Activated T-helper 2 cell treated with anti-CD3 and anti-CD28 coated beads, Interferon-gamma antibody, Interleukin-2, Interleukin-4, amounts not matched to agents 10 μg/mL and 5 μg/mL and 100 μg/mL, durations not matched to agents 14 hours and 24 hours and 36 hours (primary cell): ENCODE measurements at places on chromosomes 4 and X. TPM values are rescaled to one million over a fixed set of nuclear protein-coding genes. Genes with fewer than 3 reads are reported as not detected.
A peak's percentile ranks its signal among the peaks of the same experiment; 100 is the strongest.

The GYG2 gene
- not detected in 2 replicates for total RNA-seq

DNA sequence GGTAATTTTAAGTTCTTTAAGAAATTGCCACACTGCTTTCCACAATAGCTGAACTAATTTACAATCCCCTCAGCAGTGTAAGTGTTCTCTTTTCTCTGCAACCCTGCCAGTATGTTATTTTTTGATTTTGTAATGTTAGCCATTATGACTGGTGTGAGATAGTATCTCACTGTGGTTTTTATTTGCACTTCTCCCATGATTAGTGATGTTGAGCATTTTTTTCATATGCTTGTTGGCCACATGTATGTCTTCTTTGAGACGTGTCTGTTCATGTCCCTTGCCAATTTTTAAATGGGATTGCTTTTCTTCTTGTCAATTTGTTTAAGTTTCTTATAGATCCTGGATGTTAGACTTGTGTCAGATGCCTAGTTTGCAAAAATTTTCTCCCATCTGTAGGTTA, 86.1 kb downstream of the BMP3 start:
- no peak for DNase-seq

The PAK3 gene
- 0.25 and 0.51 TPM in 2 replicates for total RNA-seq

GRCh38 chr4:41763729-41764128, 15.2 kb upstream of the PHOX2B start:
- no peak for DNase-seq

DNA sequence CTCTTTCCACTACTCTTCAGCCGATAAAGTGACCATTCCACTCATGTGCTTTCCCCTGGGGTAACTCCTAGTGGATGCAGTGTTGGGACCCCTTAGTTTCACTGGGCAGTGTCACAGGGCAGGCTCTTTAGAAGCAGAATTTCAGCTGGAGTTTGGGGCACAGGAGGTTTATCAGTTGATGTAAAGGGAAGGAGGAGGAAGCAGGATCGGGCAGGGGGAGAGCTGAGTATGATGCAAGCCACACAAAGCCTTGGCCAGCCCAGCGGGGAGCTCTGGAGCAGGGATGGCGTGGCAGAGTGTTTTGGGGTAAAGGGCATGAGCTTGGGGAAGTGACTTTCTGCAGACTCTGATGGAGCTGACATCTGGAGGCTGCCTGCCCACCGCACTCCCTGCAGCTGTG, 19.3 kb downstream of the WDR13 start:
- DNase-seq: no peak

DNA sequence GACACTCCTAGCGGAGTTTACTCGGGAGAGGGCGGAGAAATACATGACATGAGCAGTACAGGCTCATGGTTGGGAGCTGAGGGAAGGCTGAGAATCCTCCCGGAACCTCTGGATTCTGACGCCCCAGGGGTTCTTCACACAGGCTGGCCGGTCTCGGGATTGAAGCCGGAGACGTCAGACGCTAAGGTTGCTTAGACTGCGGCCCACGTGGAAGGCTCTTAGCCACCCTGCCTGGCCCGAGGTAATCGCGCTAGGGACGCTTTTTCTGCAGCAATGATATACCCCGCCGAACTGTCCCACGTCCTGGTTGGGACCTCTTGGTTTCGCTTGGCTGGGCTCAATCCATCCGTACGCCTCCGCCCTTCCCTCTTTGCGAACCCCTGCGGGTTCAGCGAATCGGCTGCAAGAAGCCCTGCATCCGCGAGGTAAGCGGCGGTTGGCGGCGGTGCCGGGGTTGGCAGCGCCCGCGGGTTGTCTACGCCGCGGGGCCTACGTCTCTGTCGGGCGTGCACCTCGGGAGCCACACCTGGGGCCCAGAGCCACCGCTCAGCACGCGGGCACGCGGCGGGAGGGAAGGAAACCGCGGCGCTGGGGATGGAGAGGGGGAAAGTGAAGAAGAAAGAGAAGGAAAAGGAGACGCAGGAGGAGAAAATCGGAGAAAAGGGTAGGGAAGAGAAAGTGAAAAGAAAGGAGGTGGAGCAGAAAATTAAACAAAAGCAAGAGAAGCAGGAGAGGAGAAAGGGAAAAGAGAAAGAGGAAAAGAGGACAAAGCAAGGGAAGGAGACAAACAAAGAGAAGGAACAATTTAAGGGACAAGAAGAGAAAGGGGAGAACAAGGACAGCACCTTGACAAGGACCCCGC, at the start of gene ARL9:
ARL9 (plus strand) TSS at position 523 of the 862 bp plus-strand sequence; CDS start at position 595, 72 bp downstream.
- DNase-seq: peak; percentile 42

GRCh38 chr4:36310216-36310615, 28.8 kb downstream of the DTHD1 start:
- no peak for DNase-seq

The CT45A2 gene
- not detected in 2 replicates for total RNA-seq

The SPATA4 gene
- not detected in 2 replicates for total RNA-seq

DNA sequence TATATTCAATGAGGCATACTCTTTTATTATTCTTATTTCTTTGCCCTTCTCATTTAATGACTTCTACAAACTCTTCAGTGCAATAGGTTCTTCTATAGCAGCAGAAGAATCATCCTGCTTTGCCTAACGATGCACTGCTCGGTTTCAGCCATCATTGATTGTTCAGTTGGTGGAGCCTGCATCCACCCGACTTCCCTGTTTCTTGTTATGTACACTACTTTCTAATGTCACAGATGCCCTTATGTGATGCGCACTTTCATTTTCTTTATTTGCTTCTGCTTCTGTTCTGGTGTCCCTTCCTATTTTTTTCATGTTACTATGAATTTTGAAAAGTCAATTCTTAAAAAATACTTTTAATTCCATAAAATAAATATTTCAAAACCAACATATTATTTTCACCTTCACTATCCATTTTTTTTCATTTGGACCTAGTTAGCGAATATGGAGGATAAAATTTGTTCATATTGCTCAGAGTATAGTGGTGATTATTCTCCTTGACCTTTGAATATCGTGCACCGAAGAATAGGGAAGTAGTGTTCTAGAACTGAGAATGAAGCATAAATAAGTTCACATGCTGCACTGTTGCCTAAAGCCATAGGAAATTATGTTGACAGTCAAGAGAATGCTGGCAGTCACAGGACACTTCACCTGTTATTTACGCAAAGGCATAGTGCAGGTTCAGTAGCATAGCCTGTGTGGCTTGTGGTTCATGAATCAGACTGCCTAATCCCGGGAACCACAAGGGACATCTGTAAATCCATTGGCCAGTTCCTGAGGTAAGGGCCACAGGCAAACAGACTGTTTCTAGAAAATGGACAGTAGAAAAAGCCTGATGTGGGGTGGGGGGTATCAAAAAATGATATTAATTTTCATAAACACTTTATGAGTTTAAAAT, 21.3 kb upstream of the SFRP2 start:
- no peak for DNase-seq

- DNase-seq: no peak
Measured at GRCh38 chr4:122604146-122604545, 16.7 kb downstream of the IL21 start.

The UTP3 gene
- 44.1 and 46.3 TPM in 2 replicates for total RNA-seq

- DNase-seq: no peak
Measured at GRCh38 chr4:6687947-6688878, 5.5 kb upstream of the S100P start.
